ENCODE measurements at places on chromosomes 2 and 18.
A peak's percentile ranks its signal among the peaks of the same experiment; 100 is the strongest.

DNA sequence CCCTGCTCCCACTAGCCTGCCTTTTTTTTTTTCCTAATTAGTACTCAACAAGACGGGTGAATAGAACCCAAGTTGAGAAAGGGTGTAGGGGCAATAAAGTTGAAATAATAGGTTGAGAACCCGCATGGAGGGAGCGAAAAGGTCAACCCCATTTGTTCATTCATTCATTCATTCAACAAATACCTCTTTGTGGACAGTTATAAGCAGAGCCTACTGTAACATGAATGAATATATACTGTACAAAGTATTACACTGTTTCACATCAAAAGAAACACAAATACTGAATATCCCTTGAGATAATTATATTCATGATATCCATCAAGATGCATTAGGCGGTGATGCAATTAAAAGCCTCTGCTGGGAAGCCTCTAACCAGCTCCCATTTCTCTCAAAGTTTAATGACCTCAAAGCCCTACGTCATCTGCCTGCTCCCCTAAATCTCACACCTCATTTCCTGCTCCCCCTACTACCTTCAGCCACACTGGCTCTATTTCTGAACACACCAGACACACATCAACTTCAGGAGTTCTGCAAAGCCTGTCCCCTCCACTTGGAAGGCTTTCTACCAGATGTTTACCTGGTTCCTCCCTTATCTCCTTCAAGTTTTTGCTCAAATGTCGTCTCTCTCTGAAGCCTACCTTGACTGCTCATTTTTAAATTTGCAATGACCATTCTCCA, 1.4 kb upstream of the NBAS start:
- DNase-seq = no peak

GRCh38 chr18:26207937-26208336, 18.3 kb upstream of the TAF4B start:
- peak; percentile 39 for DNase-seq

GRCh38 chr2:39547811-39548719, 111.0 kb upstream of the MAP4K3 start:
- DNase-seq = peak; percentile 91

DNA sequence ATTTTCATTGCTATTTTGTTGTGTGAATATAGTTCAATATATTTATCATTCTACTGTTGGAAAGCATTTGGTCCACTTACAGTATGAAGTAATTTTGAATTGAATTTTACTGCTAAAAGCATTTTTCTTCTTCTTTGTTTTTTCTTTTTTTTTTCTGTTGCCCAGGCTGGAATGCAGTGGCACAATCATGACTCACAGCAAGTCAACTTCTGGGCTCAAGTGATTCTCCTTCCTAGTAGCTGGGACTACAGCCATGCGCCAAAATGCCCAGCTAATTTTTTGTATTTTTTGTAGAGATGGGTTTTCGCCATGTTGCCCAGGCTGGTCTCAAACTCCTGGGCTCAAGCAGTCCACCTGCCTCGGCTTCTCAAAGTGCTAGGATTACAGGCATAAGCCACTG, 2.4 kb upstream of the ETAA1 start:
- DNase-seq = peak; percentile 79

DNA sequence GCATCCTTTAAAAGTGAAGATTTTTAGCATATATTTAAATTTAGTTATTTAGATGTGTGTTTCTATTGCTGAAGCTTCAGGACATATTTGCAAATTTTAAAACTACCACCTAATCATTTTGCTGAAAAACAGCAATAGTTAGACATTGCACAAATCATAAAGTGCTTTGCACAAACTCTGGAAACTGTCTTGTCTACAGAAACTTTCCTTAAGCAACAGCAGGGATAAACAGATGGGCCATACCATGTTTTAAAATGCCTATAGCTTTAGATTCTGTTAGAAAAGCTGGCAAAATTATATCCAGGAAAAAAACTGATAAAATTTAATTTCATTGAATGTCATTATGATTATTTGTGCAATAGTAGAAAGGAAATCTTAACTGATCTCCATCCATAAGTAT, 1313.9 kb upstream of the ACVR2A start:
- DNase-seq = no peak

DNA sequence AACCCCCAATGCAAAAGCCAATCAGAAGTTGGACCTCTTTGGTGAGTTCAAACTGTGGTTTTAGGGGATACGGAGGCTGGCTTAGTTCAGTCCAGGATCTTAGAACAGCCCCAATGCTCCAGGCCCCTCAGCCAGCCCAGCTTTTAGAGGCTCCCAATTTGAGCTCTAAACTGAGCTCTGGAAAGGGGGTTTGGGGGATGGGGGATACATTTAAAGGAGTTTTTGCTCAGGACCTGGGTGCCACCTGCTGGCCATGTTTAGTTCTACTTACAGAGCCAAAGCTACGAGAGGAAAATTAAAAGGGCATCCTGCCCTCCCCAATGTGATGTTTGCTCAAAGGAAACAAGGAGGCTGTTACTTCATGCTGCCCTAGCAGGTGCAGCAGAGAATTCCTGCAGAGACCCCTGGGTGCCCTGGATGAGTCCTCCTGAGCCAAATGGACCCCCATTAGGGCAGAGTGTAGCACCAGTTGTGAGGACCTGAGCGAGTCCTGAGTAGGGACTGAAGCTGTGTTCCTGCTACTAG, 15.9 kb upstream of the TMEM214 start:
- peak; percentile 70 for DNase-seq

- DNase-seq = no peak
These were observed 344.9 kb downstream of the TSN start for GRCh38 chr2:122100346-122100745.

- no peak for DNase-seq
These were observed 673 bp upstream of the SMCHD1 start for GRCh38 chr18:2654928-2655177.

Data from M059J (cell line).